Activated CD4-positive, alpha-beta T cell treated with anti-CD3 and anti-CD28 coated beads, Interleukin-2, amount 50 U/mL, for 48 hours (primary cell): ENCODE measurements at places on chromosomes 1 and 21.

DNA sequence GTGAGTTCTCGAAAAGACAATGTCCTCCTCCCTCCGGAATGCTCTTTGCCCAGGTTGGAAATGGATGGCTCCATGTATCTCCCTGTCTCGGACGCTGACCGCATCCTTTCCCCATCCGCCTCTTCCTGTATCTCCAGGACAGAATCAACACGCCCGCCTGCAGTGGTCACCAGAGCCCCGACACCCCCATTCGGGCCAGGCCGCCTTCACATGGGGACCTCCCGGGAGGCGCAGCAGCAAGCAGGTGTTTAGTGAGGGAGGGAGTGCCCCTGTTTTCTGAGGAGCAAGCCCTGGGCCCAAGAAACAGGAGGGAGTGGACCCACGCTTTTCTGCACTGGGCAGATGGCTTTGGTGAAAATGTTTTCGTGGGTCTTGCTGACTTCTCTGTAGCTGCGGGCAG lies 83.5 kb upstream of the TTC34 start:
- DNase-seq = no peak

GRCh38 chr1:43317817-43318471 lies 17.2 kb downstream of the TIE1 start:
- DNase-seq = no peak

- DNase-seq = no peak
Measured at GRCh38 chr1:27141266-27142003, 13.5 kb downstream of the SLC9A1 start.

DNA sequence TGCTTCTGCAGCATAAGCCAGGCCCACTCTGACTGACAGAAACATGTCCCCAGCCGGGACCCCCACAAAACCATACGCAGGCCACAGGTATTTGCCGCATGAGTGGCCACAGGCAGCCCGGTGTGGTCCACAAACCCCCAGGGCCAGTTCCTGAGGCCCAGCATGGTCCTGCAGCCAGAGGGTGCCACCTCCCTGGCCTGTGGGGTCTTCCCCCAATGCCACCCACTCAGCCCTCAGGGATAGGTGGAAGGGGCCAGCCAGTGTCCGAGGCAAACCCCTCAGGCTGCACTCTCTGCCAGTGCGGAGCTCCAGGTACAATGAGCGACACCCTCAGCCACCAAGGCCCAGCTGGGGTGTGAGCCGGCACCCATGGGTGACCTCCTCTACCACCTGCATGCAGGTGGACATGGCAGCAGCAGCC lies 43.5 kb downstream of the UBE2G2 start:
- no peak for DNase-seq

DNA sequence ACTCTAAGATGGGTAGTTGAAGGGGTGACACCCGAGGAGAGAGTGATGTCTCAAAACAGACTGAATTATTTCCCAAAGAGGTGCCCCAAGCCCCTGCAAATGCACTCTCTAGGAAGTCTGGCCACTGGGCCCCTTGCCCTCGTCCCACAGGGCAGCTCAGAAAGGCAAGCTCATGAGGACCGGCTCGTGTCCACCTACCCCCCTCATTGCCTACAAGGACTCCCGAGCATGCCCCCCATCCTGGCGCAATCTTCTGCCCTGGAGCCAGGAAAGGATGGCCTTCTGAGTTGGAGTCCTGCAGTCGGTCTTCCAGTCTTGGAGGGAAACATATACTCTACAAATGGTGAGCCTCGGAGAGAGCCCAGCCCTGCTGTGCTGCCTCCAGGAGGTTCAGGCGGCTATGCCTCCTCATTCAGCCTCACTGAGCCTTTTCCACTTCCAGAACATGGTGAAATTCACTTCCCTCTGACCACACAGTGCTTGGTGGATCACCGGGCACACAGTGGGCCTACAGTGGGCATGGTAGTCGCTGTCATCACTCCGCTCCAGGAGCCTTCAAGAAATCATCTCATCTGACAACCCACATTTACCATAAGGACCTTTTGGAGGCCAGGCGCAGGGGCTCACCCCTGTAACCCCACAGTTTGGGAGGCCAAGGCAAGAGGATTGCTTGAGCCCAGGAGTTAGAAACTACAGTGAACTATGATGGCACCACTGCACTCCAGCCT lies 5.8 kb upstream of the WNT3A start:
- DNase-seq = no peak

GRCh38 chr1:38992412-38993111 lies 1.5 kb downstream of the AKIRIN1 start:
- DNase-seq = no peak
